ENCODE measurements at places on chromosomes 11 and 22. TPM values are rescaled to one million over a fixed set of nuclear protein-coding genes. Genes with fewer than 3 reads are reported as not detected.

DNA sequence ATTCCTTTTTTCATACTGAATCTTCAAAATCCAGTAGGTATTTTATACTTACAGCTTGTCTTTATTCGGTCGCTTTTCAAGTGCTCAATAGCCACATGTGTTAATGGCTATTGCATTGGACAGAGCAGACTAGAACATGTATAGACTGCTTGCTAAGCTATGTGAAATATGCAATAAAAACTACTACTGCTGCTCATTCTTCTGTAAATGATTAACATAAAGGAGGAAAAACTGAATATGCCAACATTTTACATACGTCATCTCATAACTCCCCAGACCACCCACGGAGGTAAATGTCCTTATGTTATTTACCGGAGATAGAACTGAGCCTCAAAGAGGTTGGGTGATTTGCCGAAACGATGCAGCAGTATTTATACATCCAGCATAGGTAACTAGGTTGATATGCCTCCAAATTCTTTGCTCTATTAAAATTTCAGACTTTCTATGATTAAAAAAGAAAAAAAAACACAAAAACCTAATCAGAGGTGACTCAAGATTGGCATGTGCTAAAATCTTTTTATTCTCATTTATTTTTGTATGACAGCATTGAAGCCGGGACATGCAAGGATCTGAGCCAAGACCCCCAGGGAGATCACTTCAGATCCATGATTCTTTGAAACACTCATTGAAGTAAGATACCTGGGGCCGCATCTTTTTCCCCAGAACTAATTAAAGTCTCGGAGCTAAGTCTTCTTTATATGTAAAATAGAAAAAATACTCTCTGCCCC lies 78.5 kb upstream of the OR5AK2 start:
- no peaks in the 10 kb centered on the region for H3K4me1 ChIP-seq
- no peak overlapping the region for H3K27ac ChIP-seq
- no peak overlapping the region for H3K4me3 ChIP-seq
- H3K27me3 ChIP-seq, result peaks cover 1% of the 10 kb centered on the region
- no peak for DNase-seq
- H3K36me3 ChIP-seq, result no peaks in the 10 kb centered on the region

DNA sequence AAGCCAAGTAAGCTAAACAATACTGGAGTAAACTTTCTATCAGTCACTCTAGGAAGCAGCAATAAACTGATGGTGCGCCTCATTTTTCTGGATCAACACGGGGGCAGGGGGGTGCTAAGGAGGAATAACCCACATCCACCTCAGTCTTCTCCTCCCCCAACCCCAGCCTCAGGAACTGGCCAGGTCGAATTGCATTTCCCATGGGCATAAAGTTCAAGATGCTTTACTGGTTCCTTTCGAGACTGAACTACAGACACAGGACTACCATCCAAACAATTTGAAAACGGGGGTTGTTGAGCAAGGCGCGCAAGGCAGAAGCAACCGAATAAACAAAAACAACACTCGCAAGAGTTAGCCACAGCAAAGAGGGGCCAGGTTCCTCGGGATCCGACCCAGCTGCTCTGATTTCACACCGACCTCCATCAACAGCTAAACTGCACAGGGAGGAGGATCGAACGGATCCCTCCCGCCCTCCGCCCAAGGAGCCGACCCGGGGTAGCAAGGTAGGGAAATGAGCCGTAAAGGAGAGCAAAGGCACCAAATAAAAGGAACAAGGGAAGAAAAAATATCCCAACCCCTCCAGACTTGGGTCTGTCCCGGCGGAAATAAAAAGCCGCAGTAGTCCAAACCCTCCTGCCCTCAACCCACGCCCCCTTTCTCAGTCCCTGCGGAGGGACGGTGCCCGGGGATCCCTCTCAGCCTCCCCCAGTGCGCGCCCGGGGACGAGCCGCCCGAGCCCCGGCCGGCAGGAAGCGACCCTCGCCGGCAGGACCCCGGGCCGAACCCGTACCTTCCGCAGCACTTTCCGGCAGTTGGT lies 801 bp downstream of the SESN3 start:
- no peaks in the 10 kb centered on the region for H3K27me3 ChIP-seq
- peaks cover 68% of the 10 kb centered on the region for H3K4me1 ChIP-seq
- peak overlapping the region; percentile 95 for H3K27ac ChIP-seq
- DNase-seq, result peak; percentile 35
- H3K4me3 ChIP-seq, result no peak overlapping the region

The DSCAML1 gene
- total RNA-seq, result 2.1 TPM

The IGLL5 gene
- total RNA-seq, result 1.6 TPM

The RFPL3 gene
- not detected for total RNA-seq

The MAP6 gene
- not detected for total RNA-seq
